ENCODE measurements at places on chromosomes 3 and 15. TPM values are rescaled to one million over a fixed set of nuclear protein-coding genes. Genes with fewer than 3 reads are reported as not detected.

GRCh38 chr3:161413855-161414210, 42.5 kb upstream of the SPTSSB start:
- no peak for DNase-seq

Gene PLEKHO2
- 40.8 TPM for total RNA-seq

Gene GNL3
- total RNA-seq: 44.8 TPM

DNA sequence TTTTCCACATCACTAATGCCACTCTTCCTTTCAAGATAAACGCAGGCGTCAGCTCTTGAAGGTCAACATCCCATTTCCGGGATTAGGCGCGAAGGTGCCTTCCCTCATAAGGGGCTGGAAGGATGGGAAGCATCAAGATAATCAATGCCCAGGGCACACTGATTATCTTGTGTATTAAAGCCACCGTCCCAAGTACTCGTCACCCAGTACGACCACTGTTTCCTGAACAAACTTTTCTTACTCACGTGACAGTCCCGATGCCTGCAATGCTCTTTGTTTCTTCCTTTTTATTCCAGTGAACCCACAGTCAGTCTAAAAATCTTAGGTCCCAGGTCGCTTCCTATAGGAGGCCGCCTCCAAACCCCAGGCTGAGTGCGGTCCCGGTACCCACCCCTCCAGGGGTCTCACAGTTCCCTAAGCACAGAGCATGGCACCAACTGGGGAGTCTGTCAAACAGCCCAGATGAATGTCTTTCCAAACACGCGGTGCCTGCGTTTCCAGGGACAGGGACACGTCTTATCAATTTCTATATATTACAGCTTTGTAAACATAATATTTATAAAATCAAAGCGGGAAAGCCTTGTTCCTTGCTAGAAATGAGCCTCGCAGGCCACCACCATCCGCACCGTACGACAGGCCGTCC, 589 bp downstream of the ANAPC13 start:
- DNase-seq: peak; percentile 91

- DNase-seq: no peak
Measured at GRCh38 chr3:126730376-126730775, 26.3 kb downstream of the CHCHD6 start.

DNA sequence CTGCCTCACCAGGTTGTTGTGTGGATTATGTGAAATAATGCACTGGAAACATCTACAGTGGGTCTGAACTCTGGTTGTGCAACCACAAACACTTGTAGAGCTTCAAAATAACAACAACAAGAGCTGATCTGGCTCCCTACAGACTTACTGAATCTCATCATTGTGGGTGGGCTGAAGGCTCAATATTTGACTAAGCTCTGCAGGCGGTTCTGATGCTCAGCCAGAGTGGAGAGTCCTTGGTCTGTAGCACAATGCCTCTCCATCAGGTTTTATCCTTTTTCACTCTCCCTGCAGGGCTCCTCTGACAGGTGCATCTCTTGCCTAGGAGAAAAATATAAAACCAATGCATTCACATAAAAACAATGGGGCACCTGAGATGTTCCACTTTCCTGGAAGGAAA, 456.3 kb upstream of the ONECUT1 start:
- DNase-seq: no peak

DNA sequence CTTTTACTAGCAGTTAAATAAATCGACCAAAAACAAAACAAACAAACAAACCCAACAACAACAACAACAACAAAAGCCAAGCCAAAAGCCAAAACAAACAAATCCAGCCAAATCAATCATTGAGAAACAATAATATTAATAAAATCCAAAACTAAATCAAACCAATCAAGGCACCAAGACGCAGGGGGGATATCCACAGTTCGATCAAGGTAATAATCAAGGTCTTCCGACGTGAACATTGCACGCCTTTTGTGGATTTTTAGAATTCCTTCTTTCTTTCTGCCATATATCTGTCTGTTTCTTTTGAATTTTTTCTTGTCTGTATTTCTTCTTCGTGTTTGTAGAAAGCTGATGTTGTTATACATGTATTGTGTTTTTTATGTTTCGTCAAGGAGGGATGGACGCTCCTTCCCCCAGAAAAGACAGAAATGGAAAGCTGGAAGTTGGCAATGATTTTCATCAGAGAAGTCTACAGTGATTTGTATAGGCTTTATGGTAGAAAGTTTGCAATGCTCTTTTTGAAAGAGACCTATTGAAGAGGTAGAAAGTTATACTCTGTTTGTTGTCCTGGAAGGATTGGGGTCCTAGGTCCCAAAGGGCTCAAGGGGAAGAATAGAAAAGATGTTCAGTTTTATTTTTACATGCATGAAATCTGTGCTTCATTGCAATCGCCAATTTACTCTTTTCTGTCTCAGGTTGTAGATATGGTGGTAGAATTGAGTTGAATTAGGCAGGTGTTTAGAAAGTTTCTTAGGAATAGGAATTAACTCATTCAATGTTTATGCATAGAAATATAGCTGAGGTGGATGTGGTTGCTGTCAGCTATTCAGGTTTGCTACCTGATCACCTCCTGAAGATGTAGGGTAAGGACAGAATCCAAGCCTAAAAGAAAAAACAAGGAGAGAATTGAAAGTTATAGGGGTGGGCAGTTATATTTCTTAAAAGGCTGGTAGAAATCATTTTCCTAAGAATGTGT, 1.2 kb downstream of the ARPP21 start:
- DNase-seq: no peak

Measured in tibial nerve (tissue), 4 donors.